Activated CD8-positive, alpha-beta memory T cell treated with anti-CD3 and anti-CD28 coated beads, Interleukin-2, amount 50 U/mL, for 4 hours (primary cell): ENCODE measurements at places on chromosomes 16 and 17.
A peak's percentile ranks its signal among the peaks of the same experiment; 100 is the strongest.

DNA sequence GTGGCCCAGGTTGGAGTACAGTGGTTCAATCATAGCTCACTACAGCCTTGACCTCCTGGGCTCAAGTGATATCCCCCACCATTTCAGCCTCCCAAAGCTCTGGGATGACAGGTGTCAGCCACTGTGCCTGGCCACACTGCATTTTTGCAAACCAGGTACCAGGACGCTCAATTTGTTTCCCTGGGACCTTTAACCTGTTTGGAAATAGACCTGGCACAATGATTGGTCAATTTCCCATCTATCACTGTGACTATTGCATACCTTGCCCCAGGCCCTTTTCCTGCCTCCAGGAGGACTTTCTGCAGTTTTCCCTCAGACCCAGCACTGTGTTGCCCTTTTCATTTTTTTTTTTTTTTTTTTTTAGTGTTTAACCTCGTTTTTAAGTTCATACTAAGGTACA, 11.1 kb upstream of the FUS start:
- DNase-seq: no peak

GRCh38 chr16:79752396-79752795, 151.9 kb upstream of the MAF start:
- no peak for DNase-seq

DNA sequence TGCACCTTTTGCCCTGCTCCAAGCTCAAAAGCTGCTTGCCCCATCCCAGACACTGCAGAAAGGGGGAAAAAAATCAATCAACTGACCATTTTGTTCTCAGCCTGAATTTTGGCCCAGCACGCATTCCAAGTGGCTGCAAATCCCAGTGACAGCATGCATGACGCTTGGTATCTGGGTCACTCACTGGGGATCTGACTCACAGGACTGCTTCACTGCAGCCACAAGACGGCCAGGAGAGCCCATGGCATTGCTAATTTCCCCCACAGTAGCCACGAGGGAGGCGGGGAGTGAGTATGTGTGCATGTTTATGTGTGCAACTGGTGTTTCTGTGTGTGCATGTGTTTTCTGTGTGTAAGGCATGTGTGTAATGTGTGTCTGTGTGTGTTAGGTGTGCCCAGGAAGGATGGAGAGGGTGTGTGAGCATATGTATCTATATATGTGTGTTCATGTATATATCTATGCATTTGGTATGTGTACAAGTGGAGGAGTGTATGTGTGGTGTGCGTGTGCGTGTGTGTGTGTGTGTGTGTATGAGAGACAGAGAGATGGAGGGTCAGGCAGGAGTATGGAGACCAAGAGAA, 33.8 kb downstream of the SDK2 start:
- DNase-seq: no peak

DNA sequence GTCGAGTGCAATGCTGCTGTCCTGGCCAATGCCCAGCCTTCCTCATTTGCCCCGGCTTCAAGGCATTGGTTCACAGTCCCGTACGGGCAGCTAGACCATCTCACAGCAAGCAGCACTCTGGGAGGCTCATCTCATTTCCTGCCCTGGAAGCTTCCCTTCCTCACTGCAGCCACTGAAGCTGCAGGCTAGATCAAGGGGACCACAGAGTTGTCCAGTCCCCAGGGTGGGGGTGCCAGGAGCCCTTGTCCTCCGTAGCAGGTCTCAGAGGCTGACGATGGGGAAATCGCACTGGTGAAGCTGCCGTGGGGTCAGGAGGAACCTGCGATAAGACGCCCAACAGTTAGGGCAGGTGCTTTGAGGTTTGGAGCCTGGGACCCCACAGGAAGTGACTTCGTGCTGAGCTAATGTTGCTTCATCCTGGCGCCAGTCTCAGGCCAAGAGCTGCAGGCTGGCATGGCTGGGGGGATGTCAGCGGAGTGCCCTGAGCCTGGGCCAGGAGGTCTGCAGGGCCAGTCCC, at the start of gene SPNS3:
SPNS3 (plus strand) TSS at position 426 of the 517 bp plus-strand sequence; CDS start at position 454, 28 bp downstream.
- peak; percentile 29 for DNase-seq

GRCh38 chr16:52751035-52751434, 204.1 kb upstream of the TOX3 start:
- no peak for DNase-seq

DNA sequence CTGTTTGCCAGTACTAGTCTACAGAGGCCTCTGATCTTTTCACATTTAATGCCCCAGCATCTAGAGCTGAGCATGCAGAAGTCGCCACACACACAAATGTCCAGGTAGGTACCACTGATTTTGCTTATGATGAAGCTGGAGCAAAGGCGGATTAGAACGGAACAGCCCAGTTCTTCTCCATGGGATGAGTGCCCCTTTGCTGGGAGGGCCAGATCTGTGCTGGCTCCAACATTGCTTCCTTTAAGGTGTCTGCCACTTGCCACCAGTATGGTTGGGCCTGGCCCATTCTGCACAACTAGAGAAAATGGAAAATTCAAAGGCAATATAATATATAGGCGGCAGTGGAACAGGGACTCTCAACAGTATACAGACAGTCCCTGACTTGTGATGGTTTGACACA, 2.2 kb upstream of the MNT start:
- no peak for DNase-seq

GRCh38 chr17:77363821-77364361, 223.1 kb downstream of the SEC14L1 start:
- DNase-seq: peak; percentile 52
